CD4-positive, alpha-beta T cell treated with Interleukin-21 for 1 hour (primary cell): ENCODE measurements at places on chromosomes 3 and 15.
A peak's percentile ranks its signal among the peaks of the same experiment; 100 is the strongest.

DNA sequence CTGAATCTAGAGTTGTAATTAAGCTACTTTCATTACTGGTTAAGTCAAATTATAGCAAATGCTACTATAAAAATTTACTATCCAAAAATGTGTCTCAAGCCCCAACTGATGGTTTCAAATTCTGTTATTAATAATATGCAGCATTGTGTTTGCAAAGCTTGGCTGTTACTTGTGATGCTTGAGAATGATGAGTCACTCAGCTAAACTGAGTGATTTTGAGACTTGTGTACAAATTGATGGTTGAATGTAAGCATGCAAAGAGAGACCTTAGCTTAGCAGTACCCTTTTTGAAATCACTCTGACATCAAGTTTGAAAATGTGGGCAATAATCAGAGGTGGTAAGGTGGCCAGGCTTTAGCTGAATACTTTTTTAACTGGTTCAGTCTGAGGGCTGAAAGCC lies 27.6 kb downstream of the OPA1 start:
- no peak for DNase-seq

- DNase-seq, result no peak
These were observed 685.7 kb downstream of the MCTP2 start for GRCh38 chr15:94917068-94917467.

- DNase-seq, result peak; percentile 36
These were observed 49.5 kb downstream of the APBA2 start for GRCh38 chr15:28935316-28935715.

DNA sequence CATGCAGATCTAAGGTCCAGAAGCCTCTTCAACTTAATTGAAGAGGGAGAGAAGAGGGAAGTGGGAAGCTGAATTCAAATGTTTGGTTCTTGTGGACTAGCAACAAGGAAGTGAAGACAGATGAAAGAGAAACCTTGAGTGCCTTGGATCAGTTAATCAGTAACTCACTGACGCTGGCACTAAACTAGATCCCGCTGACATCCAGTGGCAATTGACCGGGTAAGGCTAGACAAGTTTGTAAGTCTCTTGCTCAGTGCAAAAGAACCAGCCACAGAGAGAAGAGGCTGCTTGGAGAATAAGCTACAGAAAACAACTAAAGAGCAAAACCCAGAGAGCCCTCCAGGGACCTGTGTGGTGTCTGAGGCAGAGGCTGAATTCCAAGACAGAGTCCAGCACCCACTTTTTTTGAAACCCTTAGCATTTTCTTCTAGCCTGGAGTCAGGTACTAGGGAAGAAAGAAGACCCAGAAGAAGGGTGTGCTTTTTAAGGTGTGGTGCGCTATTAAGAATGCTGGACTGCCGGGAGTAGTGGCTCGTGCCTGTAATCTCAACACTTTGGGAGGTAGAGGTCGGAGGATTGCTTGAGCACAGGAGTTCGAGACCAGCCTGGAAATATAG lies 6.9 kb downstream of the PLCH1 start:
- DNase-seq, result no peak

GRCh38 chr3:114212646-114213045 lies 24.7 kb downstream of the ZNF80 start:
- DNase-seq, result no peak

GRCh38 chr15:63999177-63999576 lies 47.1 kb downstream of the DAPK2 start:
- DNase-seq, result no peak

- DNase-seq, result no peak
These were observed 27.9 kb upstream of the SLC6A1 start for GRCh38 chr3:10964537-10965167.

GRCh38 chr15:35751413-35752133 lies 205.6 kb upstream of the DPH6 start:
- DNase-seq, result peak; percentile 30

GRCh38 chr15:58864602-58865424 lies 68.7 kb downstream of the SLTM start:
- no peak for DNase-seq

DNA sequence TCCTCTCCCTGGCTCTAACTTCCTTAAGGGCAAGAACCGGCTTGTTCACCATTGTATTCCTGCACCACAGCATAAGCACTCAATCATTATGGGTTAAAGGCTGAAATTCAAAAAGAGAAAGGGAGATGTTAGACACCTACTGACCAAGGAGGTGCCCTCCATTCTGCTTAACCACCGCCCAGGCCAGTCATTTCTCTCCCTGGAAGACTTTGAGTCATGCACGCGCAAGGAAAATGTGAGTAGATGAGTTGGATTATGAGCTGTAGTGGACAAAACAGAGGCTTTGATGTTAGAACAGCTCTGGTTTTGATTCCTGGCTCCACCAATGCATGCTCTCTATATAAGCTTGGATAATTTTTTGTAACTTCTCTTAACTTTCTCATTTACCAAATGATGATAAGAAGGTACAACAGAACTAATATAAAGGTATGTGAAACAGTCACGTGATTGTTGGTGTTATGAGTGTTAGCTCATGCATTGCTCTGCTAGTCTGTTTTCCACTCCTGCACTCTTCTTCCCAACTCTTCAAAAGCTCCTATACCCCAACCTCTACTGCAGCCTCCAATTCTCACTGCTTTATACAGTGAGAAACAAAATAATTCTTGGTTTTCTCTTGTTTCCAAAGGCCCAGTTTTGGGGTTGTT lies 148.4 kb upstream of the ATP11B start:
- no peak for DNase-seq

DNA sequence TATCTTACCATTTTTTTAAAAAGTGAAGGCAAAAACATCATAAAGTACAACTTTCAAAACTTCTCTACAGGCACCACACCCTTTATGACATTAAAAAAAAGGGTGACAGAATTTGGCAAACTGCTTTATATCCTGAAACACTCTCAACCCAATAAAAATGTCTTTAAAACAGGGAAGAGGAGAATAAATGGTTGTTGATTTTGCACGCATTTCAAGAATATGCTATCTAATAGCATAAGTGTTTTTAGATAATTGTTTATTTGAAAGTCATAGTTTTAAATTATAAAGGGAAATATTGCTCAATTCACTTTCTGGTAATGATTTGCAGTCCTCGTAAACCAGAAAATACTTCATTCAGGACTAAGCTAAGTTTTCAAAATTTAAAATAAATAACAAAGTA lies 1.7 kb upstream of the PCOLCE2 start:
- no peak for DNase-seq

DNA sequence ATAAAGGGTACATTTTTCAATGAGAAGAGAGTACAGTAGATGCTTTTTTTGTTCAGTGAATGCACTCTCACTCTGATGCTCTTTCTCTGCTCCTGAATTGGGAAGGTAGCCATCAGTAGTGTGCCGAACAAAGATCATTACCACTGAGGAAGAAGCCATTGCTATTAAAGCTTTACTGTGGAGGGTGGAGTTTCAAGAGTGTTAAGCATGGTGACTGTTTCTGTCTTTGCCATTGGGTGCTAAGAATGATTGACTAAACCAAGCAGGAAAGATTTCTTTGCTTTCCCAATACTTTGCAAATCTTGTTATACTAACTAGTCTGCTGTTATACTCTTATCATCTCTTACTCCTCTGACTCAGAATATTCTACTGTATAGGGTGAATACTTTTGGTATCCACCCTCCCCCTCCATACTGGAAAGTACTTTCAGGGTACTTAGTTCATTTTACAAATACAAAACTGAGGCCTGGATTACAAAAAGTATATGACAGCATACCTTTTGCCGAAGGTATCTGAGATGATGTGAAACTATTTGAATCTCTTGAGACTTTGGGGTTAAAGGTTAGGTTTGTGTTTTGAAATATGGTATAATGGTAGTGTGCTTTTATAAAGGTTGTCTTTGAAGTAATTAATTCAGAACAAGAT lies 1.7 kb downstream of the RAB11A start:
- peak; percentile 26 for DNase-seq

- DNase-seq, result peak; percentile 57
These were observed 10.3 kb upstream of the CD47 start for GRCh38 chr3:108100906-108101660.

- DNase-seq, result no peak
These were observed 18.3 kb downstream of the PODXL2 start for GRCh38 chr3:127647166-127647844.

- no peak for DNase-seq
These were observed 327.3 kb upstream of the NR2F2 start for GRCh38 chr15:96002890-96003859.

GRCh38 chr3:135213213-135213612 lies 418.2 kb downstream of the EPHB1 start:
- no peak for DNase-seq

DNA sequence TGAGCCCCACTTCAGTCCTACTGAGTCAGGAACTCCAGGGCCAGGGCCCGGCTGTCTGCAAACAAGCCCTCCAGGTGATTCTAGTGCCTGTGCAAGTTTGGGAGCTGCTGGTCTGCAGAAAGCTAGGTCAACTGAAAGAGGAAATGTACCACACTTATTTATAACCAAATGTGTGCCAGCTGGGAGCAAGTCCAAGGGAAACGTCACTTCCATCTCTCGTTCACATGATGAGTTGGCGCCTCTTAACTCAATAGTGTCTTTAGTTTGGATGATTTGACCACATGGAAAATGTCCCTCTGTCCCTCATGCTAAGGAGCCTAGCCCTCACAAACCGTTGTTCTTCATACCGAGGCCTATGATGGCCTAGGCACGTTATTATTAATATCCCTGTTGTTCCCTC lies 43.2 kb downstream of the GOLGA8S start:
- DNase-seq, result no peak

- DNase-seq, result no peak
These were observed 13.7 kb upstream of the SLTM start for GRCh38 chr15:58947179-58947578.

DNA sequence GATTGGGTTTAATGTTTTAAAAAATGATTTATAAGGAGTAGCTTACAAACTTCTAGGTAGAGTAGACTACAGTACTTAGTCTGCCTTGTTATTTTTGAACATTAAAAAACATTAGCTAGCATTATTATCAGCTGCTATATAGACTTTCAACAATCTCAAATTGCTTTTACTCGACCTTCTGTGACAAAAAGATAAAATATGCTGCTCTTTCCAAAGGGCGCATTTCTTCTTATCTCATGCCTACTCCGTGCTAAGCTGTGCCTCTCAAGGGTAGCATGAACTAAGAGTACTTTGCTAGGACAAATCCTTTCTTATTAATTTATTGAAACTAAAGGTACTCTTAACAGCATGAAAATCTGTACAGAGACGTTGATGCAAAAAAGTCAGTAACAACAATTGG lies 71.3 kb downstream of the SPRED1 start:
- DNase-seq, result no peak

DNA sequence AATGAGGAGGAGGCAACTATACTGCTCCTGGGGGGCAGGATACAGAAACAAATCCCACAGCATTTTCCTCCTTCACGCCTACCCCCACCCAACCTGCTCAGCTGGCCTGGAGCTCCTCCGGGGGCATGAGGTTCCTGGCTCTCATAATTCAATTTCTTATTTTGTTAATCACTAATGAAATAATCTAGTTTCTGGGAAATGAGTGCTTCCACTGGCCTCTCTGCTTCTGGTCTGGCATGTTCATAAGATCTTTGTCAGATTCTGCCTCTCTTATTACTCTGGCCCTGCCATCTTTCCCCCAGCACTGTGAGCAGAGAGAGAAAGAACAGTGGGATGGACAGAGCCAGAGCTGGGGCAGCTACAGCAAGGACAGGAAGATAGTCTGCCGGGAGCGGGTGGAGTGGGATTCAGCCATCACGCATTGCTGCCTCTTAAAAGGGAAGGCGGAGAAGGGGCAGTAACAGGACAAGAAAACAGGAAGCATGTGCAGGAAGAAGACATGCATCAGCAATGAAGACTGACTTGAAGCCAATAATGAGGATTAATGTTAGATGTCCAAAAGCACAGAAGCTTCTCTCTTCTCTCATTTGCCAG lies 13.6 kb downstream of the RPAP1 start:
- no peak for DNase-seq

DNA sequence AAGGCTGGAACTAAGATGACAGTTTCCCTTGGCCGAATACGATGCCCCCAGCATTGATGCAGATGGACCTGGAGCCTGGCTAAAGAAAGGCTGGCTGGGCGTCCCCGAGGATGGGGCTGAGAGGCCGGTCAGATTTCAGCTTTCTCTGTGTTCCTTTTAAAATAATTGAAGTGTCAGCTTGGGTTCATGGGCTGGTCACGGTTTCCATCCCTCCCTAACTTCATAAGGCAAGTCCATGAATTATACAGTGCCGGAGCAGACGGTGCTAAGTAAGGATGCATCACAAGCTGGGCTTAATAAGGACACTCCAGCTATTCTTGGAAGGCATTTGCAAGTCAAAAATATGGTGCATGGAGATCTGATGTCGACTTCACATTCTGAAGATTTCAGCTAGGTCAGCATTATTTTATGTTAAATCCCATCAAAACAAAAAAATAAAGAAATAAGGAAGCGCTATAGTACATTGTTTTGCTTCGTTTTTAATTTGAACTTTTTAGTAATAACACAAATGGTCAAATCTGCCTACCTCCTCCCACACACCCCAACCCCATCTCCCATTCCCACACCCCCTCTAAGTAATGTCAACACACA lies 220.8 kb downstream of the RPLP1 start:
- no peak for DNase-seq

DNA sequence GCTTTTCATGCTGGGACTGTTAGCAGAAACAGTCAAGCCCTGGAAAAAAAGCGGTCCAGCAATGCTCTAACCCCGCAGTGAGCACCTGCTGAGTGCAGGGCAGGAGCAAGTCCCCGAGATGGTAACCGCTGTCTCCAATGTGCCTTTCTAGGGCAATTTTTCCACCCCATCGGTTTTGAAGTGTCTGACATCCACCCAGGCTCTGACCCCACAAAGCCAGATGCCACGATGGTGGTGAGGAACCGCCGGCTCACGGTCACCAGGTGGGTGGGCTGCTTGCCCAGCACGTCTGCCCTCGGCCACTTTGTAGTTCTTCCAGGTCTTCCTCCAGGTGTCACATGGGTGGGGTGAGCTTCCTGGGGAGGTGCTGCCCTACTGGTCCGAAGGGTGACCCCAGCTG lies 3.2 kb upstream of the ITIH3 start:
- DNase-seq, result no peak

DNA sequence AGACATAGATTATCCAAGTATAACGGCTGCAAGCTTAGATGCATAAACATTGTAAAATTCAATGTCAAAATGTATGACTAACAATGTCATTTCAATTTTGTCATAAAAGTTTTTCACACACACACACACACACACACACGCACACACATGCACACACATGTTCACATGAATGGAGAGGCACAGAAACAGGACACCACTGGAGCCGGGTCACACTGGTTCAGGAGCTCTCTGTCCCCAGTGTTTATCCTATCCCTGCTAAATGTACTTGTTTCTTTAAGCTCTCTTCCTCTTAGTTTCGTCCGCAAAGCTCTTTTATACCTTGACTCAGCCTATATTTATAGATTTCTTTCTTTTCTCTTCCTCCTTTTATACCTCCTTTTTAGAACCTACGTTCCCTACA lies 249.9 kb downstream of the CADPS start:
- no peak for DNase-seq

DNA sequence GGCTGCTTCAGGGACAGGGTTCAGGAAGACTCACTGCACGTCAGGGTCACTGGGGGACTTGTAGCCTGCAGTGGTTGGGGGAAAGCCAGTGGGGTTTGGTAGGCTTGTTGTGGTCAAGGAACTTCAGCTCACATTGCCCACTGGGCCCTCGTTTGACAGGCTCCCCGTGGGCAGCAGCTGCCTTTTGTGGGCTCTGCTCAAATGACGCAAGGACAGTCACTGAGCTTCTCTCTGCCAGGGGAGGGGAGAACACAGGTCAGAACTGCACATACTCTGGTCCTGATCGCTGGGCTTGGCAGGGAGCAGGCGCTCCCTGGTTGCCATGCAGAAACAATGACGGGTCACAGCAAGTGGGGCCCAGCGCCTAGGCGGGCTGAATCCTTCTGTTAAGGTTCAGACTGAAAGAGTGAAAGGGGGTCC lies 45.5 kb downstream of the FAM174B start:
- no peak for DNase-seq

GRCh38 chr3:40719660-40720287 lies 195.0 kb downstream of the ZNF621 start:
- DNase-seq, result no peak
